ENCODE measurements at places on chromosomes 2 and 18.

- no peak for DNase-seq
- H3K27me3 ChIP-seq = no peaks in the 10 kb centered on the region
- H3K36me3 ChIP-seq = no peaks in the 10 kb centered on the region
- H3K27ac ChIP-seq = no peak overlapping the region
- no peak overlapping the region for H3K4me3 ChIP-seq
Measured at GRCh38 chr2:2871480-2872308, 505.9 kb downstream of the EIPR1 start.

DNA sequence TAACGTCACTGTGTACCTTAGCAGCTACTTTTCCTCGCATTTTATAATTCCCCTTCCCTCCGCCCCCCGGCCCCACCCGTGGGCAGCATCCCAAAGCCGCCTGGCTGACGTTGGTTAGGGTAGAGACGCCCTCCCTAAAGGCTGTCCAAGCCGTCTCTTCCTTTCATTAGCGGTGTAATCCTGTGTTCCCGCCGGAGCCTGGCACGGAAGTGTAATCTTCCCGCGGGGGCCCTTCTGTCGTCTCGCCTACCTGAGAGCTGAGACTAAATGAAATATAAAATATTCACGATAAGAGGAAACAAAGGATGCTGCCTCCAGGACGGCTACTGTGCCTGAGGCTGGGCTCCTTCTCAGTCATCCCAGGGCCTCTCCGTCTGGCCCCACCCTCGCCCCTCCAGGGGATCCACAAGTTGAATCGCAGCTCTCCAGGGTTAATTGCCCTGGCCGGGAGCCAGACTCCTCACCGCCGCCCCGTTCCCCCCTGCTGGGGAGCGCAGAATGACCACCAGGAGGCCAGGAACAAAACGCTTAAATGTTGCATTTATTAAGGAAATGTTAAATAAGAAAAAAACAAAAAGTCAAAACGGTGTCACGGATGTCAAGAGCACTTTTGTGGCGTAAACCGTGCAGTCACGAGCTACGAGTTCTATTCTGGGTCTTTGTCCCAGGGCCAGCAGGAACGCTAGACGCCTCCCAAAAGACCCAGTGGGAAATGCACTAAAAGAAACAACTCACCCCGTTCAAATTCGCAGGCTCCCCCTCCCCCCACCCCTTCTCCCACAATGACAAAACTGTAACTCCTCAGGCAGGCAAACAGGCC lies 1.5 kb downstream of the RPRM start:
- peak overlapping the region; percentile 77 for H3K4me3 ChIP-seq
- peaks cover 13% of the 10 kb centered on the region for H3K4me1 ChIP-seq
- peaks cover 79% of the 10 kb centered on the region for H3K27me3 ChIP-seq
- H3K27ac ChIP-seq = no peak overlapping the region
- peaks cover 2% of the 10 kb centered on the region for H3K36me3 ChIP-seq

- DNase-seq = no peak
- no peaks in the 10 kb centered on the region for H3K27me3 ChIP-seq
- no peak overlapping the region for H3K27ac ChIP-seq
Measured at GRCh38 chr18:68735483-68736343, 20.8 kb upstream of the TMX3 start.

DNA sequence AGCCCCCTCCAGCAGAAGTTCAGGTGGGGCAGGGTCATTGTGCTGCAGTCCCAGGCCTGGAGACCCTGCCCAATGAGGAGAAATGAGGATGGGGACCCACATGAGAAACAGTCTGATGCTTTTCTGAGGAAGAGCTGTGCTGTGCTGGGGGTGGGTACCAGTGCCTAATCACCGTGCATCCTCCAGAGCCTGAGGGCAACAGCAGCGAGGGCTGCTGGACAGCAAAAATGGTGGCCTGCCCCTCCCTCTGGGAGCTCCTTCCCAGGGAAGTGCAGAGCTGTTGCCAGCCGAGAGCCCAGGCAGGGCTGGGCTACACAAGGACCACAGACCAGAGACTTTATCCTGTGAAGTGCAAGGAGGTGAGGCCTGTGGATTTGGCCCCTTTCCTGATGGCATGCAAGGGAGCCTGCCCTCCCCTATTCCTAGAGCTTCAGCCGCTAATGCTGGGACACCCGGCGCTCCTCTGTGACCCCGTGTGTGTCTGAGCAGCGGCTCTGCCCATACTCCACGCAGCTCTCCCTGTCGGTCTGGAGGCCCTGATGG lies 134.8 kb downstream of the DSEL start:
- H3K27ac ChIP-seq = no peak overlapping the region
- no peak overlapping the region for H3K4me3 ChIP-seq
- no peak for DNase-seq
- no peaks in the 10 kb centered on the region for H3K27me3 ChIP-seq
- H3K36me3 ChIP-seq = peaks cover 1% of the 10 kb centered on the region

GRCh38 chr2:43190311-43191052 lies 35.9 kb downstream of the ZFP36L2 start:
- peak overlapping the region; percentile 51 for H3K27ac ChIP-seq
- no peak overlapping the region for H3K4me3 ChIP-seq
- no peak for DNase-seq
- no peaks in the 10 kb centered on the region for H3K27me3 ChIP-seq
- peaks cover 40% of the 10 kb centered on the region for H3K4me1 ChIP-seq

- no peak overlapping the region for H3K27ac ChIP-seq
- no peaks in the 10 kb centered on the region for H3K36me3 ChIP-seq
- H3K27me3 ChIP-seq = peaks cover 23% of the 10 kb centered on the region
- DNase-seq = no peak
Measured at GRCh38 chr2:19807346-19807745, 94.4 kb downstream of the TTC32 start.

- no peak overlapping the region for H3K4me3 ChIP-seq
- no peak overlapping the region for H3K27ac ChIP-seq
- peaks cover 10% of the 10 kb centered on the region for H3K4me1 ChIP-seq
- peaks cover 40% of the 10 kb centered on the region for H3K36me3 ChIP-seq
- DNase-seq = no peak
- no peaks in the 10 kb centered on the region for H3K27me3 ChIP-seq
Measured at GRCh38 chr2:178128836-178129630, 16.8 kb downstream of the RBM45 start.

GRCh38 chr18:12074736-12075135 lies 18.9 kb upstream of the ANKRD62 start:
- H3K4me1 ChIP-seq = no peaks in the 10 kb centered on the region
- no peak overlapping the region for H3K4me3 ChIP-seq
- DNase-seq = no peak
- H3K27me3 ChIP-seq = peaks cover 41% of the 10 kb centered on the region
- no peak overlapping the region for H3K27ac ChIP-seq

DNA sequence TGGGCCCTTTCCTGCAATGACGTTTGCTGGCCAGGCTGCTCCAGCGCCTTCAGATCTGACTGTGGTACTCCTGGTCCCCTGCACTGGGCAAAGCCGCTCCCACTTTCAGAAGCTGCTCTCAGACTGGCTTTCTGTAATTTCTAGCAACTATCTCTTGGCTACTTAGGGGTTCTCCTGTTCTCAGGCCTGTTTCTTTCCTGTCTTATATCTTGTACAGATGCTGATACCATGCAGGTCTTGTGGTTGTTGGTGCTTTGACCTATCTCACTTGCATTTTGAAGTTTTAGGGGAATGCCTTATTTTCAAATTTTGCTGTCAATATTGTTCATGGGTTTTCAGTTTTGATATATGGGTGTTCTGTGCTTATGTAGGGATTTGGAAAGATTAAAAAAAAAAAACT lies 145.8 kb downstream of the CLIP4 start:
- H3K4me1 ChIP-seq = no peaks in the 10 kb centered on the region
- H3K4me3 ChIP-seq = no peak overlapping the region
- no peaks in the 10 kb centered on the region for H3K36me3 ChIP-seq
- H3K27me3 ChIP-seq = peaks cover 62% of the 10 kb centered on the region
- H3K27ac ChIP-seq = no peak overlapping the region
- no peak for DNase-seq

GRCh38 chr18:46723856-46724415 lies 32.9 kb downstream of the ST8SIA5 start:
- no peak overlapping the region for H3K27ac ChIP-seq
- H3K36me3 ChIP-seq = no peaks in the 10 kb centered on the region
- H3K4me1 ChIP-seq = no peaks in the 10 kb centered on the region
- no peak overlapping the region for H3K4me3 ChIP-seq
- peaks cover 37% of the 10 kb centered on the region for H3K27me3 ChIP-seq

DNA sequence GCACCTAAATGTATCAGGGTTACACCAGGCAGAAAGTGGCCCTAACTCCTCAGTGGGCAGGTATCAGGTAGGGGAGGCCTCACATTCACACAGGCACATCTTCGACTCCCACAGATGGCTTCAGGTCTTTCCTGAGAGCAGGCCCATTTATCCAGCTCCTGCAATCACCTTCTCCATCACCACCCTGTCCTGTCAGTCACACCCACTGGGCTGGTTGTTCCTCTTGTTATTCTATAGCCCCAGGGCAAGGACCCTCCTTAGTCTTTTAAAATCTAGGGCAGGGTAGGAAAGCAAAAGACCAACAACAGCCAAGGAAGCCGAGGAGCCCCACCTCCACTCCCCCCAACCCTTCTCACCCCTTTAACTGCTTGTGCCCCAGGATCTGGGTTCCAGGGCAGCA lies 9.1 kb upstream of the HOXD4 start:
- peaks cover 11% of the 10 kb centered on the region for H3K4me1 ChIP-seq
- no peak overlapping the region for H3K27ac ChIP-seq
- H3K4me3 ChIP-seq = no peak overlapping the region

DNA sequence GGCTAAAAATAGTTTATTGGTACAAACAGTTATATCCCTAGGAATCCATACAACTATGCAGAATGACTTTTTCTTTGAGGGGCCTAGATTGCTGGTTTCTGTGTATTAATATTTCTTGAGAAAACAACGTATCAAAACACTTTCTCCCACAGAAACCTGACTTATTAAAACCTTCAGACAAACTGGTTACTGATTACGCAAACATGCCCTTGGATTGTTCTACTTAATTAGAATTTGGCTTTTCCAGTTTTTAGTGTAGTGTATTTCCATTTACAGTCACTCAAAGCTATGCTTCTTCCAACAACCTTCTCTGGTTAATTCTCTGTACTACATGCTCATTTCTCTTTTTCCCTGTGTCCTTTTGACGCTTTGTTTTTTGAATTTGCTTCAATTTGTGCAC lies 20.0 kb downstream of the VAPA start:
- H3K27ac ChIP-seq = no peak overlapping the region
- no peak overlapping the region for H3K4me3 ChIP-seq
- peaks cover 41% of the 10 kb centered on the region for H3K36me3 ChIP-seq
- H3K4me1 ChIP-seq = peaks cover 25% of the 10 kb centered on the region
- DNase-seq = no peak

Data from central memory CD8-positive, alpha-beta T cell (primary cell).